ENCODE measurements at places on chromosomes 5 and 9.
A peak's percentile ranks its signal among the peaks of the same experiment; 100 is the strongest.

DNA sequence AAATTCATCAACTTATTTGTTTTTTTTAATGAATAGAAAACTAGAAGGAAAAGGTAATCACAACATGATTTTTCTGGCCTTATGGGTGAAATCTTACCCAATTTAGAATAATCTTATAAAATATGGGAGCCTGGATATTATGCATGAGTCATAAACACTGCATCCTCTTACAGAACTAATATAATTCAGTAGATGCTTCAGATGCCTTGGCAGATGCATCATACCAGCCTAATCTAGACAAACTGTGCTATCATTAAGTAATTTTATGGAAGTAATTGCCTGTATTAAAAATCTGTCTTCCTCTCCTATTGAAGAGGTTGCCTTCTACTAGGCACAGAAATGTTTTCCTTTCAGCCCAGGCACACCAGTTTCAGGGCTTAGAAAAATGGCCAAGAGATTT is 2384.6 kb upstream of the WWC1 start:
- no peak for DNase-seq

DNA sequence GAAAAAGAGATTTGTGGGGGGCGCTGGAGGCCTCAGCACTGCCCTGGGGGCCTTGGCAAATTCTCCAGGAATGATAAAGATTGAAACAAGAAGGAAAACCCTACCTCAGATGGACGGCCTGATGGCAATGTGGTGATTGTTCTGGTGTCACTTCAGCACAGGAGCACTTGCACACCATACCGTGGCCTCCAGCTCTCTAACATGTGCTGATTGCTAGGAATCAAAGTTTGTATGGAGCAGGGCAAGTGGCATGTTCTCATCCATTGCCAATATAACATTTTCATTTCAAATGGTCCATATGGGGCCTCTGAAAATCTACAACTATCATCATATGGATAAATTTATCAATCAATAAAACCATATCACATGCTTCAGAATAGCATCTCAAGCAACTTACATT is 253.0 kb downstream of the DEPDC1B start:
- DNase-seq: no peak

- peak; percentile 78 for DNase-seq
Observed at GRCh38 chr9:96612105-96612965, 7.3 kb downstream of the CDC14B start.

- no peak for DNase-seq
Observed at GRCh38 chr9:117987945-117988344, 283.7 kb downstream of the TLR4 start.

GRCh38 chr5:31232273-31232888 is 38.9 kb downstream of the CDH6 start:
- peak; percentile 56 for DNase-seq

GRCh38 chr5:158255609-158256008 is 396.7 kb upstream of the CLINT1 start:
- no peak for DNase-seq

DNA sequence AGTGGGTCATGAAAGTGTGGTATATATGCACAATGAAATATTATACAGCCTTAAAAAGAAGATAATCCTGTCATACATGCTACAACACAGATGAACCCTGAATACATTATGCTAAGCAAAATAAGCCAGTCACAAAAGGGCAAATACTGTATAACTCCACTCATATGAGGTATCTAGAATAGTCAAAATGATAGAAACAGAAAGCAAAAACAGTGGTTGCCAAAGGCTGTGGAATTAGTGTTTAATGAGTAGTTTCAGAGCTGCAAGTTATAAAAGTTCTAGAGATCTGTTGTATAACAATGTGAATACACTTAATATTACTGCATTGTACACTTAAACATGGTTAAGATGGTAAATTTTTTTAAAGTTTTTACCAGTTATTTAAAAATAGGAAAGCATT is 135.0 kb downstream of the OXCT1 start:
- DNase-seq: no peak

DNA sequence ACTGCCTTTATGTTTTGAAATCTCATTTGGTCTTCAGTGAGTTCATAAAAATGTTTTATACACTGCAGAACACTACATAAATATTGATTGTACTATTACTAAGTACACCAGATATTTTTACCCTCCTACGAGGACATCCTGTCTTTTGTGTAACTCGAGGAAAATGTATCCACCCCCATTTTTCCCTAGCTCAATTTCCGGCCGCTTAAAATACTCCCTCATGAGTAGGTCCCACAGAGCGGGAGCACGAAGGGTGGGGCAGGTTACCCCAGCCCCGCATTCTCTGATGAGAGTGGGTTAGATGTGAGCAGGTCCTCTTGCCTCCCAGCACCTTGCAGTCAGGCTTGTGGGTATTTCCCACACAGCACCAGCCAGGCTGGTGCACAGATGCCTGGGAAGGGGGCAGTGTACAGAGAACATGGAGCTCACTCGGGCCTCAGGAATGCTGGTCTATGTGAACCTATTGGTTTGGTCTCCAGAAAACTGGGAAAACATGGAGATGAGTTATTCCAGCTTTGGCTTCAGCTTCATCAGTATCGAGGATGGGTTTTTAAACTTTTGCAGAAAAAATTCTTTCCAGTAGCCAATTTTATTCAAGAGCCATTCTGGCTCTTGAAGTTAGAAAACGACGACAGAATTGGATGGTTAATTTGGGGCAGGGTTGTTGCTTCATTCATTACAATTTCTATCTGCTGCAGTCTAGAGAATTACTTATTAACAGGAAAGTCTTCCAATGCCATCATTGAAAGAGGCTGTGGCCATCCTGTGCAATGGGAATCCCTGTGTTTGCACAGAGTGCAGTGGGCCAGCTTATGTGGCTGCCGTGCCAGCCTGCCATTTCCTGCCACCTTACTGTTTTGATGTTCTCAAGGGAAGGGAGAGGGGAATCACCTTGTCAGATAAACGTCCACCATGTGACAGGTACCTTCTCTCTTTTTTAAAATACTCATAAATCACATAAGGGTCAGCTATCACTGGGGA is 73.2 kb downstream of the WDR41 start:
- no peak for DNase-seq

DNA sequence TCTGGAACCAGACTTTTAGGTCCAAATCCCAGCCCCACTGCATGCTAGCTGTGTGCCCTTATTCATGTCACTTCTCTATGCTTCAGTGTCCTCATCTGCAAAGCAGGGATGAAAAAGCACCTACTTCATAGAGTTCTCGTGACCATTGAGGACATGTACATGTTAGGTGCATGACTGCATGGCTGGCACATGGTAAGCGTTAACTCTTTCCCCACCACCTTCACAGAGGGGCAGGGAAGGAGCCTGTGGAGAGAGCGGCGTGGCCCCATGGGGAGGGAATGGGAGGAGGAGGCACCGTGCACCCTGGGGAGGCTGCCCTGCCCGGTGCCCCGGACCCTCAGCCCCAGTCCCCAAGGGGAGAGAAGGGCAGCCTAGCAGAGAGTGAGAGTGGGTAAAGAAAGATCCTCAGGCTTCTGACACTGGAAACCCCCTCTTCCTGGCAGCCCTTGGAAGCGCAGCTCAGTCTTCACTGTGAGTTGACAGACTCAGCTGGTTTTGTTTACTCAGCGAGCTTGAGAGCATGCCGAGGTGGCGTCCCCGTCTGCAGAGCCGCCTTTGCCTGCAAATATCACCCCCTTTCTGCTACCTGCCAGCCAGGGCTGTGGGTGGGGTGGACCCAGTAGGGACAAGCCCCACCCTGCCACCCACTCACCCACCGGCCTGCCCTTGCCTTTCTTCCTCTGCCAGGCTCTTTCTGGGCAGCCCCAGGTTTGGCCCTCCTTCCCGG is 10.6 kb upstream of the ANGPTL2 start:
- DNase-seq: peak; percentile 59

DNA sequence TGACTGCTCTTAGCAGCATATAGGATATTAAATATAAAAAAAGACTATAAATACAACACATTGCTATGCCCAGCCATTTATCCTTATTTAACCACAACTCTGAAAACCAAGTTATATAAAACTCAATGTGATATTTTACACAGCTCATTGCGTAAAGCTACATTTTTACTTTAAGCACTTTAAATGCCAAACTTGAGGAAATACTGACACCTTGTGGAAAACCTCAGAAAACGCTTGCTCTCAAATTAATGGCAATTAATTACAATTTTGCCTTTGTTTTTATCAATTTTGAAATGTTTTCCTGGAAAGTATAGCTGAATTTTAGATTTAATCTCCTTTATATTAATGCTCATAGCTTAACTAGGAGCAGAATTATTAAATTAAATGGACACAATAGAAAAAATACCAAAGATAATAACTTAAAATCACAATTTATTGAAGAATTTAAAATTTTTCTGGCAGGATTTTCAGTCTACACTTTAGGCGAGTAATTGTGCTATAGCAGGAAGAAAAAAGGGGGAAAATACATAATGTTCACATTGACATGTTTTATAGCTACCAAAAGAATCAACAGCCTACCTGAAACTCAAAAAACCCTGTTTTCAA is 25.2 kb upstream of the PLAC8L1 start:
- peak; percentile 40 for DNase-seq

DNA sequence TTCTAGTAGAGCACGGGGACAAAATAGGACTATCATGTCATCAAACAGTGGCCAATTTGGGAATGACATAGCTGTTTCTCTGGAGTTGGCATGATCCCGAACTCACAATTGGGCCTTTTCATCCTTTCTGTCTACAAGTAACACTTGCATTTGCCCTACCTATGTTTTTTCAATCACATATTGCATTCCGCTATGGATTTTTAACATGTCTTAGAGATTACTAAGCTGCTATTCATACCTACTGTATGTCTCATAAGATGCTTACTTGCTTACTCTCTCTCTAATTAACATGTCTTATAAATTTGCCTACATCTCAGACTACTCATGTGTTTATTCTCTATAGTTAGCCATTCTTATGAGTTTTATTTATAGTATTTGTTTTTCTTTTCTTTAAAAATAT is 341.2 kb upstream of the CTNND2 start:
- no peak for DNase-seq

GRCh38 chr9:134329576-134329855 is 3.3 kb downstream of the RXRA start:
- no peak for DNase-seq

DNA sequence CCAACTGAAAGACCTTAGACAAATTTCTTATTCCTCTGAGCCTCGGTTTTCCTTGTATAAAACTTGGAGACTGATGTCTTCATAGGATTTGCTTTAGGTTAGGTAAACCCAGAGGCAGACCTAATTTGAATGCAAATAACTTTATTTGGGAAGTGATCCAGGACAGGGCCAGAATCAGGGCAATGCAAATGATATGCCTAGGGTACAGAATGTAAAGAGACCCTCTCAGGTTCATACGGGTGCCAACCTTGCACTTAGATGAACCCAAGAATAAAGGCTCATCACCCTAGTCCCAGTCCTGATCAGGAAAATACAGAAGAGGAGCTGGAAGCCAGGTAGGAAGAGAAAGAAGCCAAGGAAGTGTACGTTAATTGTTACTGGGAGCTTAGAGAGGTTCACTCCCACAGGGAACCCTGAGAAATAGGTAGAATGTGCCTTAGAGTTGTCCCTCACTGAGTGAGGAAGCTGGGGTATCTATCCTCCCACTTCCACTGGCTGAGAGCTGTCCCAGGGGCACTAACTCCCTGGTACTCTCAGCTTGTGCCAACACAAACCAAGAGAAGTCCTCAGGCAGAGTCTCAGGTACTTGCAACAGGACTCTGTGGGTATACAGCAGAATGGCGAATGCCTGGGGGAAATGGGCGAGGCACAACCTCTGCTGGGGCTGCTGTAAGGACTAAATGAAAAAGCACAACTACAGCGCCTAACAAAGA is 3.1 kb upstream of the HK3 start:
- DNase-seq: no peak

DNA sequence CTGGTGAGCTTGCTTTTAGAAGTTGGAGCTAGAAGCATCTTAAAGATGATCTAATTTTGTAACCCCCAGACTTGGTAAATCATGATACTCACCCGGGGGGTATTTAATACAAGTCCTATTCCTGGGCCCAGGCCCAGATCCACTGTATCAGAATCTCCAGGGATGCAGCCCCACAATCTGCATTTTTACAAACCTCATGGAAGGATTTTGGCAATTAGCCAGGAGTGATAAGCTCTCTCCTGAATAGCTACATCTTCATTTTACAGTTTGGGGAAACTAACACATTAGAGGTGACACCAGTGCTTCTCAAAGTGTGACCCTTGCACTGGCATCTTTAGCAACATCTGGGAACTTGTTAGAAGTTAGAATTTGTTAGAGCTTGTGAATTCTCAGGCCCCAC is 31.2 kb upstream of the OTP start:
- DNase-seq: no peak

Data from fibroblast of upper back skin (primary cell).